ENCODE measurements at places on chromosomes 11 and 22. TPM values are rescaled to one million over a fixed set of nuclear protein-coding genes. Genes with fewer than 3 reads are reported as not detected.
A peak's percentile ranks its signal among the peaks of the same experiment; 100 is the strongest.

DNA sequence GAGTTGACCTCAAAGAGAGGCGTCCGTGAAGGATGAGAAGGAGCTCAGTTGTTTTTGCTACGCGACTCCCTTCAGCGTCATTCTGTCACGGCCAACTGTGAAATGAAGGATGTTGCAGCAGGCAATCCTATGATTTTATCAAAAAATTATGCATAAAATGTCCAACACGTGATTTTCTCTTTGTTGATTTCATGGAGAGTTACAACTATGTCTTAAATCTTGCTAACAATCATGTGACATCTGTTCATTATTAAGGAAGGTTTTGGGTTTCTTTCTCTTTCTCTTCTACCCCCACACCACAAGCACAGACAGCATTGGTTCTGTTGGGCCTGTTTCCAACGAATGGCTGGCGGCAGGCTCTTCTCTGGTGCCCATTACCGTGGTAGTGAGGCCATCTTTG is 3.7 kb downstream of the KRTAP5-4 start:
- DNase-seq: no peak

SVIP gene
- total RNA-seq: 7.5 TPM

SHISA8 gene
- not detected for total RNA-seq

DNA sequence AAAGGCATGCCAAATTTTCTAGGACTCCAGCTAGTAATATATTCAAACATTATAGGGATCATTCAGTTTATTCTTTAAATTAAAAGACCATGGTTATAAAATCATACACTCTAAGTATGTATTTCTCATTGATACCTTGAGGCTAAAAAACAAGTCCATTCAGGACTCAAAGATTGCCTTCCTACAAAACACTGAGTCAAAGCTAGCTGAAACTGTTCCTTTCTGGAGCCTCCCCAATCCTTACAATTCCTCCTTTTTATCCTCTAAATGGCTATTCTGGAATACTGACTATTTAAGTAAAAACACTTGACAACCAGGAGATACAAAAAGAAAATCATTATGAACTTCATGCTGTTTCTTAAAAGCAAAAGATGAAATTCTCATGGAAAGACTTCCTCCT is 4.9 kb upstream of the TTLL12 start:
- DNase-seq: no peak

CRYBB3 gene
- 0.91 TPM for total RNA-seq

SIK2 gene
- 23.7 TPM for total RNA-seq

GRCh38 chr11:44876194-44876723 is 74.4 kb downstream of the TP53I11 start:
- DNase-seq: no peak

DNA sequence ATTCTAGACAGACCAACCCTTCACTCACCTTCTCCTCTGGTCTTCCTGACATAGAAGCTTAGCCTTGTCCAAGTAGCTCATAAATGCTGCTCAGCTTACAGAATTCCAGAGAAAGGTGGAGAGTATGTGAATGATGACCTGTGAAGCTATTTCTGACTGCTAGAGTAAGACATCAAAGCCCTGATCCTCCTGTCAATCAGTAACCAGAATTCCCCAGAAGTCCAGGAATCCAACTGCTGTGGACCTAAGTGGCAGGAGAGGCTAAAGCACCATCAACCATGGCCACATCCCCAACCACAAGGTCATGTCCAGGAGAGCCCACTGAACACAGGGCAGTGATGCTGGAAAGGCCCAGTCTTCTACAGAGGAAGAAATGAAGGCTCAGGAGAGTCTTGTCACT is 2.6 kb downstream of the OR51G2 start:
- no peak for DNase-seq

GRCh38 chr11:66539870-66540213 is 6.0 kb downstream of the ZDHHC24 start:
- no peak for DNase-seq

MS4A8 gene
- not detected for total RNA-seq

DNA sequence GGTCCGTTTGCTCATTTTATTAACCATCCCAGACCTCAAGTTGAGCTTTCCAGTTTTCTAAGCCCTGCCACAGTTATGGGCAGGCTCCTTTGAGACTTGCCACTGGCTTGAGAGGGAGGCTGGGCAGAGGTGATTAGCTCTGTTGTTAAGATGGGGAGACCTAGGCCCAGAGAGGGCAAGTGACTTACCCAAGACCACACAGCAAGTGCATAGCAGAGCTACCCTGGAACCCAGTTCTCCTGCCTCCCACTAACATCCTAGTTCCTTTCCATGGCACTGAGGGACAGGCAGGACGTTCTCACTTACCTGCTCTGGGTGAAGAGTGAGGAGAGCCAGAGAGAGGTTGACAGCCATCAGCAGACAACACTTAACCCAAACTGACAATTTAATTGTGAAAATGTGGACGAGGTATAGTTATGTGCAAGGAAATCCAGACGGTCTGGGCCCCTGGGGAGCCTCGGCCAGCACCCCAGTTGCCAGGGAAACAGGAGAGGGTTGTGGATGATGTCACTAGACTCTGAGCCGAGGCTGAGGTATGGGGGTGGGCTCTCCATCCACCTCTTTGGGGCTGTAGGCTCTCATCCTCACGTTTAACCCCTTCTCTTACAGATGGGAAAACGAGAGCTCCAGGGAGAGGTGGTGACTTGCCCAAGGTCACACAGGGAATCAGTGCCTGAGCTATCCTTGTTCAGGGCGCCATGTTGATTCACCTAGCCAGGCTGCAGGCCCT is 12.3 kb upstream of the WNT11 start:
- no peak for DNase-seq

KIAA1671 gene
- total RNA-seq: 38.9 TPM

GRCh38 chr22:21001601-21002325 is at the start of gene THAP7:
Gene THAP7, minus strand, starts transcription at chr22:21002118. Its CDS starts 207 bp downstream, at chr22:21001911.
- peak; percentile 97 for DNase-seq

DNA sequence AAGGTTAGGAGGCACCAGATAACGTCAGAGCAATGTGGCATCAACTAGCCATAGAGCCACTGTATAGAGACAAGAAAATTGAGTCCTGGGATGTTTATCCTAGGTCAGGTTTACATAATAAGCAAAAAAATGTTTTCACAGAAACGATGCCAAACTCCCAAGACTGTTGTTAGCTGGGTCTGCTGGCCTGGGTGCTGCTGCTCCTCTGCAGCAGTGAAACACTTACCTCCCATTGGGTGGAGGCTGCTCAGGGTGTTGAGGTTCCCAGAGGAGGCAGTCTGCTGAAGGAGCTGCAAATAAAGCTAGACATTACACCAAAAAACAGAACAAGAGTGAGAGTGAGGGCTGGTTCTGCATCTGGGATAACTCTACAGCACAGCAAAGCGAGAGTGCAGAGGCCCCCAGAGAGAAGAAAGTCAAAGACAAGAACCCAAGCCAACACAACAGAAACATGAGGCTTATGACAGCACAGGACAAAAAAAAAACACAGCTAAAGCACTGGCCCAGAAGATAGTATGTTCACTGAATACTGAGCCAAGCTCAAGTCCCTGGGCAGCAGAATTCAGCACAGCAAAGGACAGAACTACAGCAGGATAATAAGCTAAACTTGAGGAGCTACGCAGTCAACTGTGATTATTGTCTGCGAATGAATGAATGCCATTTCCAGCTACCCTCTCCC is 29.9 kb upstream of the RAPSN start:
- no peak for DNase-seq
